Fibroblast of the conjunctiva (primary cell): ENCODE measurements at places on chromosomes 3 and 15.

- DNase-seq = no peak
Observed at GRCh38 chr3:157285966-157286365, 126.0 kb upstream of the CCNL1 start.

- no peak for DNase-seq
Observed at GRCh38 chr3:49158103-49158709, 7.9 kb downstream of the CCDC71 start.

DNA sequence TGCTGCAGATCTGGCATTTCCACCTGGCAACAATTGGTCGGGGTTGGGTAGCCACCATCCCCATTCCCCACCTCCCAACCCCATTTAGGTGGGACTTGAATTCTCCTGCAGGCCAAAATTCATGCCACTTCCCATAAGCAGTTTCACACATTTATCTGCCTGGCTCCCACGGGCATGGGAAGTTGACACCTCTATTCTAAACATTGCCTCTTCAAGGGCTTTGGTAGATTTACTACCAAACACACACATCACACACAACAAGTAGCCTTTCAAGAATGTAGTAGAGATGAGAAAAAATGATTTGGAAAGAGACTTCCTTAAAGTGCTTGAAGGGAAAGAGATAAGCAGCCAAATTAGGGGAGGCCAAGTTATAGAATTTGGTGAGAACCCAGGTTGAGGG, 30.9 kb downstream of the ZBTB38 start:
- no peak for DNase-seq

- no peak for DNase-seq
Observed at GRCh38 chr3:126558336-126559071, at the start of gene C3orf22. TSS of gene C3orf22 (minus strand) at chr3:126558932. CDS start at chr3:126553390, 5,542 bp downstream.

DNA sequence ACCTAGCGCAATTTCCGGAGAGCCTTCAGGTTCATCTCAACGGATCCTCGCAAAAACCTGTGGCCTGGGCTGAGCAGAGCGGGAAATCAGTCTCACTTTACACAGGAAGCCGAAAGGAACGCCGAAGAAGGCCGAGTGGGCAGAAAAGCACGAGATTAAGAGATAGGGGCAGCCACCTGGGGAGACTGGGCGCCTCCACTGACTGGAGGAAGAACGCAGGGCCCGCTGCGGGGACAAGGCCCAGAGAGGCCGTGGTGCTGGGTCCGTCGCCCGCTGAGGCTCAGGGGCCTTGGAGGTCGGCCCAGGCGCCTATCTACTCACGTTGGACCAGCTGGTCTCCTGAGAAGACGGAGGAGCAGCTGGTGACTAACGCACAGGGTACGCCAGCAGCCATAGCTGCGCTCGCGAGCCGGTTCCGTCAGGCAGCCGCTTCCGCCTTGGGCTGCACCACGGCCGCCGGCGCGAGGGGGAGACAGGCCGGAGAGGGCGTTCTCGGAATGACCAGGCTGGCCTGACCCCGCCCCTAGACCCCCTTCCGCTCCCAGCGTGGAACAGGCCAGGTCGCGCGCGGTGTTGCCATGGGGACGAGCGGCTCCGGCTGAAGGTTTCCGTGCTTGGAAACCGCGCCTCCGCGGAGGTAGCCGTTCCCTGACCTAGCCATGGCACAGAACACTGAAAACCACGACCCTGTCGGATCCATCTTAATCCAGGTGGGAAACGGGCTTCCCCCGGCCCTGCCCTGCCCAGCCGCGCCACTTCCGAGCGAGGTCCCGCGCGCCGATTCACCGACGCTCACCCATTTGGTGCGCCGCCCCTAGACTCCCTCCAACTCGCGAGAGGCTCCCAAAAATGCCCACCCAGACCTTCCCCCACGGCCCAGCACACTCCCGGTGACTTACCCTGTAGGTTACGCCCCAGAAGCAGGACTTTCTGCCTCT, at the start of the genes AAGAB and IQCH:
AAGAB (minus strand) TSS at position 424 of the 938 bp plus-strand sequence; CDS start at position 394, 30 bp downstream.
IQCH (plus strand) TSS at position 549 of the 938 bp plus-strand sequence; CDS start at position 660, 111 bp downstream.
- peak; percentile 93 for DNase-seq

GRCh38 chr15:31353931-31354330, 27.3 kb downstream of the KLF13 start:
- no peak for DNase-seq

DNA sequence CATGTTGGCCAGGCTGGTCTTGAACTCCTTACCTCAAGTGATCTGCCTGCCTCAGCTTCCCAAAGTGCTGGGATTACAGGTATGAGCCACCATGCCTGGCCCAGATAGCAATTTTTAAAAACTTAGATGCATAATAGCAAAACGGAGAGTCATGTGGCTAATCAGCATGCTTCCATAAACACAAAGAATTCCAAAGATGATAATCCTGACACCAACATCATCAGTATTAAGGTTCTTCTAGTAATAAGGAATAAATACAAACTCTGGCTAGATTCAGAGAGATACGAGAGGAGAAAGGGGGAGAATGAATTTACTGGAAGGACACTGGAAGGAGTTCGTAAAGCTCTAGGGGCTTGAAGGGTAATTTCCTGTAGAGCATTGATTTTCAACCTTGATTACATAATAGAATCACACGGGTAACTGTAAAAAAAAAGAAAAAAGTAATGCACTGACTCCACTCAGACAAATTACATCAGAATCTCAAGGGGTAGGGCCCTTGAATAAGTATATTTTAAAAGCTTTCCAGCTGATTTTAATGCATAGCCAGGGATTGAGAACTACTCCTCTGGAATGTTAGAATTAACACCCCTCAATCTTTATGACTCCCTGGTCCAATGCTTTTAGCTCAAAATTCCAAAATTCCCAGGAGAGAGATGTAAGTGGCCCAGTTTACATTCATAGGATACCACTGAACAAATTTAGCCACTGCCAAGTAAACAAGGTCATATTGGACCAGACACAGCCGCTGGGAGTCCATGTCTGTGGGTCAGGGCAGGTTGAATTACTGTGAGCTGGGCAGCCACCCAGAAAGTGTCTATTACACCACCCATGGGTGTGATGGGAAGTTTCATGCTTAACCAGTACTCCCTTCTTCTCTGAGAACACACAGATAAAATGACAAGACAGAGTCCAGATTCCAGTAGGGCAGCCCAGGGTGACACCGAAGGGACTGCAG, 243.9 kb downstream of the TBL1XR1 start:
- DNase-seq = peak; percentile 51

GRCh38 chr3:99023590-99024192, 122.2 kb upstream of the DCBLD2 start:
- peak; percentile 18 for DNase-seq

GRCh38 chr3:105594219-105594618, 227.5 kb downstream of the ALCAM start:
- DNase-seq = no peak

DNA sequence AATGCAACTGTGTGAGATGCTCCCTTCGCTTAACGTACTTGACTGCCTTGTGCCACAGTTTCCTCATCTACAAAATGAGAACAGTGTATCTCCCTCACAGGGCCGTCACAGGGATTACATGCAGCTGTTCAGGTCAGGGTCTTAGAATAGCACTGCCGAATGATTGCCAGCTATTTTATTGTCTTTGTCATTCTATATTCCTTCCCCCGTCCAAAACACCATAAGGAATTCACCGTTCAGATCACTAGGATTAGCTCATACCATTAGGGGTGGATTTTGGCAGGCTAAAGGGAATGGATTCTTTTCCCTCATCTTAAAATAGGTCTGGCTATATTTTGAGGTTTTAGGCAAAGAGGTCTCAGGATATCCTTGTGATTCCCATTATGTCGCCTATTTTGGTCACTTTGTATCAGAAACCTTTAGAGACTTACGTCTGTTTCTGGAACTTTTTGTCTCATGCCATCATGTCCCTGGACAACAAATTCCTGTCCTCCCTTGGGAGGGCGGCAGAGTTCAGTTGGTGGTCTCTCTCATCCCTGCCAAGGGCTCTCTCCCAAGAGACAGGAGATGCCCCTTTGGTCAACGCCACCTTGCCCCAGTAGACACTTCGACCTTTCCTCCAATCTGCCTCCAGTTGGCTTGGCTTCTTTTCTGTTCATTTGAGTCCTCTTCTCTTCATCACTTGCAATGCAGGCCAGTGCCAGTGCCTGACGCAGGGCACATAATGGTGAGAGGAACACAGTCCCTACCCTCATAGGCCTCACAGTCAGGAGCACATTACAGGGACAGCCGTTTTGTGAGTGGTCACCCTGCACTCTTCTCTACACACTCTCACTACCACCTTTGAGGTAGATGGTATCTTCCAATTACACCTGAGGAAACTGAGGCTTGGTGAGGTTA, 171.6 kb upstream of the BHLHE40 start:
- no peak for DNase-seq

GRCh38 chr3:114361391-114361790, 67.6 kb downstream of the TIGIT start:
- DNase-seq = no peak

DNA sequence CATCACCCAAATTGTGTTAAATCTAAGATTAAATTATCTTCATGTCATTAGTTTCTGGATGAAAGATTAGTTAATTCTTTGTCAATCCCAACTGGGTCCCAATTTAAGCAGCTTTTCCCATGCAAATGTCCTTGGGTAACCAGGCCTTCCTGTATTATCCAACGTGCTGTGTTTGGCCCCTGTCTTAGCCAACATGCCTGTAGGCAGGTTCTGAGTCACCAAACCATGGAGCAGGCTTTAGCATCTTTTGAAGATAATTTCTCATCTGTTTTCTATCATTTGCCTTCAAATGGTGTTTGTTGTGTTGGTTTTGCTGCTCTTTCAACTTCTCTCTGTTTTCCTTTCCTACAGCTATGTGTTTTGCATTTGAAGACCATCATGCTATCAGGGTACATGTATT, 216.2 kb downstream of the ITPR1 start:
- DNase-seq = no peak

- DNase-seq = peak; percentile 30
Observed at GRCh38 chr15:41904541-41905005, 10.7 kb upstream of the SPTBN5 start.

DNA sequence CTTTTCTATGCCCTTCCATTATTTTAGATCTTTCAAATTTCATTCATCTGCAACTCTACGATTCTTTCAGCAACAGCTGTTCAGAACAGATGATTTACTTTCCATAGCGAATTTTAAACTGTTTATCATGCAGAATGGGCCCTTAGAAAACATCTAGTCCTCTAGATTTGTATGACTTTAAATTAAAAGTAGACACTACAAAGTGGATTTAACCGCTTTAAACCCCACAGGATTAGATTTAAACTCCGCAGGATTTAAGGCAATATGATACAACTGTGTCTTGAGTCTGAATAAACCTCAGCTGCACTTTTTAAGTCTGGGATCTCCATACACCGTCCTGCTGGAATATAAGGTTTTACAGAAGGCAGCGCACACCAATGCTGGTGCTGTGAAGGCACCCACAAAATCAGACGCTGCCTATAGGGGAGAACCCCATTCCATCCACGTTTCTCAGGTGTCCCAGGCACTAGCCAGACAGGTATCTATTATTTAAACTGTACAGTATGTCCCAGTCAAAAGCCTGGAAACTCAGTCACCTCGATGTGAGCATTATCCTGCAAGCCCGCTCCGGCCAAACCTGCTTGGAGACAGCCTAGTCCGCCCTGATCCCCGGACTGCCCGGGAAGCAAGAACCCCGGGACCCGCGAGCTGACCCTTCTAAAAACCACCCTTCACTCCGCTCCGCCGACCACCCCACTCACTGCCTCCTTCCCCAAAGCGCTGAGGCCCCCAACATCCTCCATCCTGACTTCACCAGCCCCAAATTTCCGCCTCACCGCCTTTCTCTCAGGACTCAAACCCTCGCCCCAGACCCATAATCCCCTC, 768 bp downstream of the ANO10 start:
- DNase-seq = no peak

DNA sequence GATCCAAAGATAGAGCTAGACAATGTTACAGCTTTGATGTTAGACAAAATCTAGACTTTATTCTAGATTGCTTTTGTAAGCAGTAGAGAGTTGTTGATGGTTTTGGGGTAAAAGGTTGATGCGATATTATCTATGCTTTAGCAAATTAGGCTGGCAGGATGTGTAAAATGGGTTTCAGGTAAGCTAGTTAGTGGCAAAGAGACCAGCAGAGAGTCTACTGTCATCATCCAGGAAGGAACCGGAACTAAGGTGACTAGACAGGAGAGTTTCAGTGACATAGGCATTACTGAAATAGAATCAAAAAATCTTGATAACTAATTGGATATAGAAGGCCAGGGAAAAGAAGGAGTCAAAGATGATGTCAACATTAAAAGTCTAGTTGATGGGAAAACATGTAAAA, 11.1 kb downstream of the OR5K2 start:
- DNase-seq = no peak

GRCh38 chr15:101709466-101709865, 14.8 kb downstream of the TARS3 start:
- DNase-seq = no peak

DNA sequence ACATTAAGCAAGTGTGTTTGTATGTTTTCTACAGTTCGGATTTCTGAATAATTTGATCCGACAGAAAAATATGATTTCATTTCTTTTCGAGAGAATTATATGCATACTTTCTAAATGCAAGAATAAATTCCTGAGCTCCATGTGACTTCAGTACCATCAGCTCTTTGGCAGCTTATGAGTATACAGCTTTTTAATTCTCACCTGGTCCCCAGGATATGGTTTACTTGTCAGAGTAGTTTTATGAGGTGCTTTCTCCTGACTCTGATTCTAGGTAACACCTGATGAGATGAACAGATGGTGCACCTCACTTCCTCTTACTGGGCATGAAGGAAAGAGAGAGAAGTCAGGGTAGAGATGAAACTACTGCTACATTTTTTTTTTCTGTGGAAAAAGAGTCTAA, 3.1 kb downstream of the HGD start:
- DNase-seq = no peak

DNA sequence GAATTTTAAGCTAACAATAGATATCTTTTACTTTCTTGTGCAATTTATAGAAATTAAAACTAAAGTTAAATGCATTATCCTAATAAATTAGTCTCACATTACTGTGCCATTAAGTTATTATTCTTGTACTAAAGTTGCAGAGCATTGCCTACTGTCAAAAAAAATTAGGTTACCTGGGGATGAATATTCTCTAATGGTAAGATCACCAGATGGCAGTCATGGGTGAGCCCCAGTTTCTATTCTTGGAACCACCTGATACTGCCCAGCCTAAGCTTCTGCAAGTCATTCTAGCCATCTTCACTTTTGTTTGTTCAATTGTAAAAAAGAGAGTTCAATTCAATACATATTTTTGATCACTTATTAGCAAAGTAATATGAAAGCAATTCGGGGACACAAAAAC, 213.2 kb downstream of the CADM2 start:
- DNase-seq = no peak

GRCh38 chr3:141321109-141321497, 47.2 kb upstream of the ZBTB38 start:
- DNase-seq = no peak

GRCh38 chr3:45786801-45787495, 9.4 kb downstream of the SLC6A20 start:
- DNase-seq = no peak

GRCh38 chr15:91294795-91295194, 194.7 kb downstream of the SV2B start:
- no peak for DNase-seq

GRCh38 chr15:74053517-74053916, 28.8 kb downstream of the GOLGA6A start:
- DNase-seq = no peak

- DNase-seq = no peak
Observed at GRCh38 chr3:62027241-62027640, 346.1 kb downstream of the FEZF2 start.
